ENCODE measurements at places on chromosomes 7 and 10.

GRCh38 chr10:129962872-129963640, 1.0 kb downstream of the EBF3 start:
- DNase-seq = no peak

DNA sequence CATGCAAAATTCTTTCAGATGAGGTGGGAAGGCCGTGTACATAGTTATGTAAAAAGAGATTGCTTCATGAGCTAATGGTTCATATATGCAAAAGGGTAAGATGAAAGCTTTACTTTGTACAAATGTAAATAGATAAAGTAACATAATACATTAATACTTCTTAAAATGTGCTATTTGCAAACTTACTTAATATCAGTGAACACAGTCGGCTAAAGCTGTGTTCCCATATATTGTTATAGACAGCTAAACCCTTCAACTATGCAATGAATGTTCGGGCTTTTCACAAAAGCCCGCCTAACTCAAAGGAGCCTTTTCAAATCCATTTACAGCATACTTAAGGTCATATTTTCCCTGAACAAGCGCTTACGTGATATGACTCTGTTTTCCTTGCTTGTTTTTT, 340.6 kb upstream of the GALNT17 start:
- no peak for DNase-seq

DNA sequence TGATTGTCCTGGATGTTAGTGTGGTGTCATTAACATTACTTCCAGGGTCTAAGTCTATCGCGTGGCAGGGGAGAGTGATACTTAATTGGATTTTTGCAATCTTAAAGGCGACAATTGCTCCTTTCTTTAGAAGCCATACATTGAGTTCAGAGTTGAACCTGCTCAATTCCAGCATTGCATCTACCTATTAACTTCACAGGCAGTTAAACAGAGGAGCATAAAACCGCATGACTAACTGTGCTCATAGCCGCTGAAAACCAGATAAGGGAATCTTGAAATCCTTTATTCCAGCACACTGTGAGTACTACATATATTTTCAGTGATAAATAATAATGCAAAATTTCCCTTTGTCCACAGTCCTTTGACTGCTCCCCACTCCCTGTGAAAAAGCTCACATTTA, 255.3 kb downstream of the STK31 start:
- DNase-seq = no peak

- DNase-seq = no peak
Observed at GRCh38 chr10:69319841-69320316, 41.6 kb downstream of the HK1 start.

DNA sequence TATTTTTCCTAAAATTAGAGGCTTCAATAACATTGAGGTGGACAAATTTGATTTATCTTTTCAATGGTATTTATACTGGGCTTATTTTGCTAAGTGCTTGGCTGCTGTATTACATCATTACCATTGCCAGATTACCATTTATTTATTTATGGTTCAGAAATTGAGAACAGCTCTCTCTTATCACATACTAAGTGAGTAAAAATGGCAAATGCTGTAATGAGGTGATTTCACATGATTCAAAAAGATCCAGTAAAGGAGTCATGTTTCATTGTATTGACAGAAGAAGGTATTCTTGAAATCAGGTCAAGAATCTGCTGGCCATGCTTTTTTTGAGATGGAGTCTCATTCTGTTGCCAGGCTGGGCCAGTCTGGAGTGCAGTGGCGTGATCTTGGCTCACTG, 322.6 kb downstream of the KIF20B start:
- DNase-seq = no peak

DNA sequence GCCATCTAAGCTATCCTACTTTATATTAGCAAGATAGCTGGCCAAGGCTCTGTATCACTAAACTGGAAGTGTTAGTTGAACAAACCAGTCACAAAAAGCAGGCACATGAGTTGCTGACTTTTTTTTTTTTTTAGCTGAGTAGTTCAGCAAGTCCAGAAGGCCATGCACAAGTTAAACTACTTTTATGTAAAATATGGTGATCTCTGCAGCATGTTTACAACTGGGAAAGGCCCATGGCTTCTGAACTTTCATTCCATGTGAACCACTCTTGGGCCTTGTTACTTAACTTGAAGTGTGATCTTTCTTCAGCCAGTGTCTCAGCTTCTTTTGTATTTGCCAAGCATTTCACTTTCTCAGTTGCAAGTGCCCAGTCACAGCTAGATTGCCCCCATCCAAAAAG, 78.5 kb downstream of the CALD1 start:
- no peak for DNase-seq

DNA sequence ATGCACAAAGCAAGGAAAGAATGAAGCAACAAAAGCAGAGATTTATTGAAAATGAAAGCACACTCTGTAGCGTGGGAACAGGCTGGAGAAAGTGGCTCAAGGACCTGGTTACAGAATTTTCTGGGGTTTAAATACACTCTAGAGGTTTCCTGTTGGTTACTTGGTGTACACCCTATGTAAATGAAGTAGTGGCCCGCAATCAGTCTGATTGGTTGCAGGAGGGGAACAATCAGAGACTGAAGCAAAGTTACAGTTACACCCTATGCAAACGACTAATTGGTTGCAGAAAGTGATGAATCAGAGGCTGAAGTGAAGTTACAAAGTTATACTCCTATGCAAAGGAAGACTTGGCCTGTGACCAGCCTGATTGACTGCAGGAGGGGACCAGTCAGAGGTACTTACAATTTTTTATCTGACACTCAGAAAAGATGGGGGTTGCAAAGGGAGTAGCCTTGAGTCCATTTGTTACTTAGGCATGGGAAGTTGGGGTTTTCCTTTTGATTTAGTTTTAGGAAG, 3.6 kb upstream of the MTPN start:
- DNase-seq = no peak

GRCh38 chr10:89684604-89685003, 16.8 kb upstream of the KIF20B start:
- no peak for DNase-seq

DNA sequence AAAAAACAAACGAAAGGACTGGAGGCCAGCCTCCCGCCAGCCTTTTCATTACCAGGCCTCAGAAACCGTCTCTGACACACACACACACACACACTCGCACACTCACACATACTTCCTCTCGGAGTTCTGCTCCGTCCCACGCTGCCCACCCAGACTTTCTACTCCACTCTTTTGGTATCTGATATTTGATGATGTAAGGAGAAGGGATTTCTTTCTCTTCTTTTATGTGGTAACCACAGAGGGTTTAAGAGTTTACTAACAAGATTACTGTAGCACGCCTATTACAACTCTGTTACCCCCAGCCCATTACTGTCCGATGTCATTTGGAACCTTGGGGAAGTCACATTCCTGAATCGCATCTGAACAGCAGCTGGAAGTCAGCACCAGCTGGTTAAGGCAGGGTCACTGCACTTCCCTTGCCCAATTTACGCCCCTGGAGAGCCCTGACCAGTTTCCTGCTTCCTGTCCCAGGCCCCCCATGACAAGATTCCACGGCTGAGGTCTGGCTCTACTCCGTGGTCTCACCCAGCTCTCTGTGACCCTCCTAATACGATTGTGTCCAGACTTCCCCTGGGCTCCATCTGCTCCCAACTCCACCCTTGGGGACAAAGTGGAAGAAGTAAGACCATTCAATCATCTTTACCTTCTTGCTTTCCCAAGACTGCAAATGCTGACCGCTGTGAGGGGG, 1.1 kb downstream of the DENND2A start:
- peak; percentile 48 for DNase-seq

DNA sequence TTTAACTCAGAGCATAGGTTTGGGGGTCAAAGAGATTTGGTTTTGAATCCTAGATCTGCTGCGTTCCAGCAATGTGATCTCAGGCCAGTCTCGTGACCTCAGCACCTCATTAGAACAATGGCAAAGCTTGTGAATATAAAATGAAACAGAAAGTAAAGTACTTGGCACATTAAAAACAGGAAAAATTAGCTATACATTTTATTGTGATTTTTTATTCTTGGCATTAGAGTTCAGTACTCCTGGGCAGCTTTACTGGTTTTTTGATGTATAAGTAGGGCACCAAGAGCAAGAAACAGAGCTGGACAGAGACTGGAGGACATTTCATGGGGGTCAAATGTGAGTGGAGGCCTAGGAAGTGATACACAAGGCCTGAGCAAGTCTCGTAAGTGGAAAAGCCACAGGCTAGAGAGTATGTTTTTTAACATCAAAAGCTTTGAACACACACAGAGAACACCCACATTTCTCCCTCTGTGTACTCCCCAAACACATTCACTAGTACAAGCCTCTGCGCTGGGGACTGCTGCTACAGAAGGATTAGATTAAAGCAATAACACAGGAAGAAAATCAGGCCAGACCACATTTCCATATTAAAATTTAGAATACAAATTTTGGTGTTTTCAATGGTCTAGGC, 157.2 kb upstream of the SLC25A13 start:
- DNase-seq = no peak

GRCh38 chr10:46224414-46224682, 62.4 kb upstream of the ANTXRL start:
- no peak for DNase-seq

- no peak for DNase-seq
Observed at GRCh38 chr10:47036771-47037170, 125.5 kb downstream of the PTPN20 start.

DNA sequence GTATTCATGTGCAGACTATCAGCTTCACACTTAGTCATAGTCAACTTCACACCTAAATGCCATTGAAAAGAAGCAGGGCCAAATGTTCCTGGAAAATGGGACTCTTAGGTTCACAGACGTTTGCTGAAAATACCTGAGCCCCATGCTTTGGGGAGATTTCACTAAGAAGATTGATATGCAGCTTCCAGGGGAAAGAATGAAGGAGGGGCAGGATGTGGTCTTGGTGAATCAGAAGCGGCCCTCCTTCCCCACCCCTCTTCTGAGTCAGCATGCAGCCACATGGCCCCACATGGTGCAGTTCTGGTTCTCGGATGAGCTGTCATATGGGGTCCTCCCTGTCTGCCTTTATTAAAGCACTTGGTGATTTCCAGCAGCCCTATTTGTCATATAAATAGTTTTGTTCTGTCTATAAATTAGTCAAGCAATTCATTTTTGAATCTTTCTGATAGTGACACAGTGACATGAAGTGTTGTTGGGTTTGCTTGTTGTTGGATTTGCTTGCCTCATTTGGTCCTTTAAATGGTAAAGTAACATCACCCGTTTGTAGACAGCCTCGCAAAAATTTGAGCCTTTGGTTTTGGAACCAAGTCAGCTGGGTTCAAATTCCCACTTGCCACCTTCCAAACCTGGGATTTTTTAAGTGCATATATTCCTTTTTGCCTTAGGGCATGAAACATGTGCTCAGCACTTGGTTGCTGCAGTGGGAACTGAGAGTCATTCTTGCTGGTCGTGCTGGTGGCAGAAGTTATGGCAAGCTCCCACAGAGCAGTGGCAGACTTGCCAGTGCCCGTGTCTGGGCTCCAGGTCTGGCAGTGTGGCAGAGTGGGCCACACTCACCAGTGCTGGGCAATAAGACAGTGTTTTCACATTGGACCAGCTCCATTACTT, 68.1 kb upstream of the CDK6 start:
- peak; percentile 77 for DNase-seq

DNA sequence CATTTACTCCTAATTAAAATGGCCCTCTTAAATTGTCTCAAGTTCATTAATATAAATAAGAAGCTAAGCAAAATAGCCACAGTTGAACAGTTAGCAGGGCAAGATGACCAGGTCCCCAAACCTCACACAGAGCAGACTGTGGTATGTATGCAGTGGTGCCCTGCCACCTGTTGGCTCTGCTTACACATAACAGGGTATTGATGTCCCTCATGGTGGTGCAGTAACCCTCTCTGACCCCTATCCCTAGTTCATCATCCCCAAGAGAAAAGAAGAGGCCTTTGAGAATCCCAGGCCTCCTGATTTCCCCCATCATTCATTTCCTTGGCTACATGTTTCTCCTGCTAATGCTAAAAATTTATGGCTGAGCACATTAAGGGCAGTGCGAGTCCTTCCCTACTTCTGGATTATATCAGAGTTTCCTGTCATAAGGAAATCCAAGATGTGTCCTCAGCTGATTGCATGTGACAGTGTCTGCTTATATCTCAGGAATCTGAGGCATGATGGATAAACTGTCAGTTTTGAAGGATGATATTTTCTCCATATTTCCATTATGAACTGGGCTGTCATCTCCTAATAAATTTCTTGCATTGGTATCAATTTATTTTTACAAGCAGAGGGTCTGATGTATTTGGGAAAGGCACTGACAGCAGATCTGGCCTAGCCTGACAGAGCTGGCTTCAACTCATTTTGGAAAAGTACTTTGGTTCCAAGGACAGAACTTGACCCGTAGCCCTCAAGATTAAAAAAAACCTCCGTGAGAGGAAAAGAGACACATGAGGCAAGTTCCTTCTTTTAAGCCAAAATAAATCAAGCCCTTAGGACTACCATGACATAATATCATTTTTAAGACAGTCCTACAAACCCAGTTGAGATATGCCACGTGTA, 880.6 kb downstream of the LRMDA start:
- peak; percentile 39 for DNase-seq

GRCh38 chr7:69373171-69374043, 224.9 kb upstream of the AUTS2 start:
- no peak for DNase-seq

DNA sequence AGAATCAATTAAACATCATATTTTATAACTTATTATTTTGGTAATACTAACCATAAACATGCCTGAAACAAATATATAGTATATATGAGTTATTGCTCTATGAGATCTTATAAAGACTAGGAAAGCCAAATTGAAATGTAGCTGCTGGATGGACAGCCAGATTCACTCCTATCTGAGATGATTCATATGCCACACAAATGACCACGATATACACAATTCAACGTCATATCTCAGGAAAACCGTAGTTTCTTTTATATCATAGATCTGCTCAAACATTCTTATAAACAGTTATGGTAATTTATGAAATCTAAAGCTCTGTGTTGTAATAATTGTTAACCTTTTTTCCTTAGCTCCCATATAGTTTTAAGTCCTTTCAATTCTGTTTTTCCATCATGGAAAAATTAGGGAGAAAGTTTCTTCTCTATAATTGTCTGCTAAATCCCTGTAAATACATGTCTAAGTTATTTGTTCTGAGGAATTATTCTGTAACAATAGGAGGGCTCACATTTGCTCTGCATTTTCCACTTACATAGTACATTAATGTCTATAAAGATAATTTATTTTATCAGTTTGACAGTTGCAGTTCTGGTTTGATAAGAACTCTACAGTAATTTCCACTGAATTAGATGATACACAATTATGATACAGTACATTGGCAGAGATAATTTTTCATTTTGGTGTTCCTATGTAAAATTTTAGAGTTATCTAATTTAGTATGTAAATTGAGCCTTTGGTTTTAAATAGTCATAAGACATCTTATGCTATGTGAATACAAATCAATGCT, 42.7 kb downstream of the GNAT3 start:
- no peak for DNase-seq

DNA sequence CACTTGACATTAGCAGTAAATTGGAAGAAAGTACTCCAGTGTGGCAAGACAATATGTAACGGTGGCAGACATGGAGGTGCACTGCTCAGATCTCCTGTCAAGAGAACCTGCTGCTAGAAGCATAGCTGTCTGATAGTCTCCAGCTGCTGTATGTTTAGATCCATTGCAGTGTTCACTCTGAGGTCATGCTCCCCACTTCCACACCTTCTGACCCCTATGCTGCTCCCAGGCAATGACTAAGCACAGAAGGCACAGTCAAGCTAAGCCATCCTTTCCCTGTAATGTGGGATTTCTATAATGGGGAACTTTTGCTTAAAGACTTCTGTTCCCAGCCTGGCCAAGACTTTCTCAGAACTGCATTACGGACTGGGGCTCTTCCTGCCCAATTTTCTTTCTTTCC, 315.8 kb downstream of the HPSE2 start:
- peak; percentile 14 for DNase-seq

All from AG08396 (cell line).